ENCODE measurements at places on chromosomes 1 and 21. TPM values are rescaled to one million over a fixed set of nuclear protein-coding genes. Genes with fewer than 3 reads are reported as not detected.

DNA sequence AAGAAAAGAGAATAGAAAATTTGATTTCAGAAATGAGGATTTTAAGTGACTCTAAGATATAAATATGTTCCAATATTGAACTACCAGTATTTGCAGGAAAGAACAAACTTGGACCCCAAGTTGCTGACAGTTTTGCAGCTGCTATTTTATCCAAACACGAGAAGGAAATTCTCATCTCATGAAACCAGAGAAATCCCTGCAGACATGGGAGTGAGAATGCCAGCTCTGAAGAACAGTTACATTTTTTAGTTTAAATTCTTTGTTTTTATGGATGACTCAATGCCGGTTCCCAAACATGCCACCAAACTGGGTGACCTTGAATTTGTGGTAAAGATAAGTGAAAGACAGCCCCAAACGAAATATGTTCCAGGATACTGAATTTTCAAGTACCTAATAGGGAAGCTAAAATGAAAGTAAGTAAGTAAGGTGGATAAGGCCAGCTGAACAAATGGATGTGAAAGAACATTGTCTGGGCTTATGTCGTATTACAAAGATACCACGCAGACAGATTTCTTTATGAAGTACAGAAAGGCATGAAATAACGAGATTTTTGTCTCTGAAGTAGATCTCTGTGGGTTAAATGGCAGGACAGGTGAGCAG lies 19.9 kb downstream of the TLR5 start:
- no peak for ATAC-seq

The DPT gene
- total RNA-seq: not detected

The MYOC gene
- total RNA-seq: not detected

The PIGP gene
- 16.6 TPM for total RNA-seq

DNA sequence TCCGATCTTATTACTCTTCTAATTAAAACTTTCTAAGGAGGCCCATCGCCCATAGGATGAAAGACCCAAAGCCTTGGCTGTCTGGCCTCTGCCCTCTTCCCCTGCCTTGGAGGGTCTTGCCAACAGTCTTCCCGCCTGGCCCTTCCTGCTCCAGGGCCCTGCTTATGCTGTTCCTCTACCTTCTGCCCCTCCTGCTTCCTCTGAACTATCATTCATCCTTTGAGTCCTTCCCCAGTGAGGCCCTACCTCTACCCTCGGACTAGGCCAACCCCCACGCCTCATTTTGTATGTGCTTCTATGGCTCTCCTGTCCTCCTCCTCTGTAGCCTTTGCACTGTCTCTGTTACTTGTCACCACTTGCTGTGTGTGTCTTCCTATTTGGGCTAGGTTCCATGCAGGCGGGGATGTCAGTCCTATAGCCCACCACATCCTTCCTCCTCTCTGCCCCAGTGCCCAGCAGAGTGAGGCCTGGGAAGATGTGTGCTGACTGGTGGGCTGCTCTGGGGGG lies 5.4 kb downstream of the RUSC1 start:
- ATAC-seq: no peak

- no peak for ATAC-seq
Measured at GRCh38 chr1:241464985-241465384, 54.6 kb downstream of the FH start.

DNA sequence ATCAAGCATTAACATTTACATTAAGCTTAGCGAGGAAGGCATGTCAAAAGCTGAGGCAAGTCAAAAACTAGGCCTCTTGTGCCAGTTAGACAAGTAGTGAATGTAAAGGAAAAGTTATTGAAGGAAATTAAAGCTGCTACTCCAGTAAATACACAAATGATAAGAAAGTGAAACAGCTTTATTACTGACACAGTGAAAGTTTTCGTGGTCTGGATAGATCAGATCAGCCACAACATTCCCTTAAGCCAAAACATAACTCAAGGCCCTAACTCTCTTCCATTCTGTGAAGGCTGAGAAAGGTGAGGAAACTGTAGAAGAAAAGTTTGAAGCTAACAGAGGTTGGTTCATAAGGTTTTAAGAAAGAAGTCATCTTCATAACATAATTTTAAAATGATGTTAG lies 131.9 kb downstream of the VAV3 start:
- ATAC-seq: no peak
